ENCODE measurements at places on chromosomes 12 and 14.

GRCh38 chr12:105233041-105233905 lies 2.7 kb downstream of the APPL2 start:
- peaks cover 23% of the 10 kb centered on the region for H3K36me3 ChIP-seq
- H3K27ac ChIP-seq = no peak overlapping the region
- no peak for DNase-seq
- no peak overlapping the region for H3K4me3 ChIP-seq

- no peaks in the 10 kb centered on the region for H3K4me1 ChIP-seq
- H3K4me3 ChIP-seq = no peak overlapping the region
- no peaks in the 10 kb centered on the region for H3K36me3 ChIP-seq
- no peaks in the 10 kb centered on the region for H3K27me3 ChIP-seq
- no peak for DNase-seq
Observed at GRCh38 chr12:78167510-78167909, 336.8 kb downstream of the NAV3 start.

- no peak for DNase-seq
- no peak overlapping the region for H3K4me3 ChIP-seq
- no peaks in the 10 kb centered on the region for H3K27me3 ChIP-seq
- peak overlapping the region; percentile 16 for H3K27ac ChIP-seq
Observed at GRCh38 chr14:100424504-100425428, 101.6 kb downstream of the SLC25A47 start.

GRCh38 chr14:97851428-97851995 lies 1054.3 kb downstream of the VRK1 start:
- no peak overlapping the region for H3K4me3 ChIP-seq
- no peaks in the 10 kb centered on the region for H3K36me3 ChIP-seq
- H3K4me1 ChIP-seq = no peaks in the 10 kb centered on the region
- no peak overlapping the region for H3K27ac ChIP-seq
- no peak for DNase-seq
- H3K27me3 ChIP-seq = no peaks in the 10 kb centered on the region

DNA sequence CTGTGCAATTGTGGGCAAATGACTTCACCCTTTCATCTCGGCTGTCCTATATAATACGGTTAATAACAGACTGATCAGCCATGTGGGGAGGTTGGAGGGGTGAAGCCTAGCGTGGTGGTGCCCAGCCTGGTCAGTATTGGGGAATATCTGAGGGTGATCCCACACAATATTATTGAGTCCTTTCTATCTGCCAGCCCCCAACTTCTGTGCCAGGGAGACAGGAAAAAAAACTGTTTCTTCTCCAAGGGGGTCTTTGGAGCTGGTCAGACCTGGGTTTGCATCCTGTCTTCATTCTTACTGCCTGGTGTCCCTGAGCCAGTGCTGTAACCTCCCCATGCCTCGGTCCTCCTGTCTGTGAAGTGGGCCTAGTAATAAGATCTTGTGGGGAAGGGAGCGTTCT lies 6.5 kb downstream of the CYP46A1 start:
- peaks cover 11% of the 10 kb centered on the region for H3K4me1 ChIP-seq
- no peak overlapping the region for H3K27ac ChIP-seq
- peaks cover 49% of the 10 kb centered on the region for H3K27me3 ChIP-seq
- no peaks in the 10 kb centered on the region for H3K36me3 ChIP-seq
- H3K4me3 ChIP-seq = no peak overlapping the region

DNA sequence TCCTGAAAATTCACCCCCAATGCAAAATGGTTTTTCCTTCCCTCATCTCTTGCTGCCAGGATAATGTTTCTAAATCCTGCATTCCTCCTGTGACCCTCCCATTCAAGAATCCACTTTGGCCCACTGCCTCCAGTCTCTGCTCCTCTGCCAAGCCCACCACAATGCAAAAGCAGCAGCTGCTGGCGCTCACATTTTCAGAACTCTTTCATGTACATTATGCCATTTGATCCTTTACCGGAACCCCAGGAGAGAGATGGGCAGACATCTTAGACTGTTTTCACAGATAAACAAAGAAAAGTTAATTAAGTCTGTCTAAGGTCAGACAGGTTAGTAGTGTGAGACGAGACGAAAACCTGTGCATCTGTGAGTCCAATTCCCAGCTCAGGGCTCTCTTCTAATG lies 12.9 kb downstream of the LRIG3 start:
- no peaks in the 10 kb centered on the region for H3K36me3 ChIP-seq
- no peak overlapping the region for H3K27ac ChIP-seq
- no peak overlapping the region for H3K4me3 ChIP-seq
- no peak for DNase-seq
- no peaks in the 10 kb centered on the region for H3K4me1 ChIP-seq

- H3K4me3 ChIP-seq = no peak overlapping the region
- no peaks in the 10 kb centered on the region for H3K4me1 ChIP-seq
- DNase-seq = no peak
Observed at GRCh38 chr14:67918838-67919237, 99.3 kb downstream of the RAD51B start.
